ENCODE measurements at places on chromosomes 5 and 9.

DNA sequence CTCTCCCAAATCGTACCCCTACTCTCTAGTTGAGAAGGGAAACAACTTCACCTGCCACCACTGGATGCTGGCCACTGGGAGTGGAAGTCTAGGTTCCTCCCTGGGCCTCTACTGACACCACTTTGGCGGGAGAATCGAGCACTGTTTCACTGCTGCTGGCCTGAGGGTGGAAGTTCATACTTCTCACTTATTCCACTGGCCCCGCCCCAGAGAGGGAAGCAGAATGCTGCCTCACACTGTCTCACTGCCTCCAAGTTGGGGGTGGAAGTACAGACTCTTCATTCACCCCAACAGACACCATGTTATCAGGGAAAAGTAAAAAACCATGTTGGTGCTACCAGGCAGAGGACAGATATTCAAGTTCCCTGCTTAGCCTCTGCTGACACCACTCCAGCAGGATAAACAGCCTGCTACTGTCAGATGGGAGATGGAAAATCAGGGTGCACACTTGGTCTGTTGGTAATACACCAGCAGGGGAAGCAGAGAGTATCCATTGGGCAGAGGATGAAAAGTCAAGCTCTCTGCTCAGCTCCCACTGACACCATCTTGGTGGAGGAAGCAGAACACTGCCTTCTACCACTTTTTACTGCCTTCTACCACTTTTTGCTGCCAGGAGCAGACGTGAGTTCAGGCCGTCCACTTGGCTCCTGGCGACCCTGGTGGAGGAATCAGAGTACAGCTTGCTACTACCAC, 159.4 kb downstream of the SIL1 start:
- no peak for DNase-seq

- no peak for DNase-seq
These were observed 27.8 kb downstream of the LARP1 start for GRCh38 chr5:154782812-154783592.

GRCh38 chr9:104895572-104895971, 32.4 kb downstream of the ABCA1 start:
- no peak for DNase-seq

GRCh38 chr9:15423231-15423985, 732 bp downstream of the SNAPC3 start:
- peak; percentile 30 for DNase-seq

Data from activated naive CD4-positive, alpha-beta T cell treated with anti-CD3 and anti-CD28 coated beads for 36 hours (primary cell).